Activated CD4-positive, alpha-beta T cell treated with anti-CD3 and anti-CD28 coated beads, Interleukin-2, amount 50 U/mL, for 1 hour (primary cell): ENCODE measurements at places on chromosomes 11 and 22.

DNA sequence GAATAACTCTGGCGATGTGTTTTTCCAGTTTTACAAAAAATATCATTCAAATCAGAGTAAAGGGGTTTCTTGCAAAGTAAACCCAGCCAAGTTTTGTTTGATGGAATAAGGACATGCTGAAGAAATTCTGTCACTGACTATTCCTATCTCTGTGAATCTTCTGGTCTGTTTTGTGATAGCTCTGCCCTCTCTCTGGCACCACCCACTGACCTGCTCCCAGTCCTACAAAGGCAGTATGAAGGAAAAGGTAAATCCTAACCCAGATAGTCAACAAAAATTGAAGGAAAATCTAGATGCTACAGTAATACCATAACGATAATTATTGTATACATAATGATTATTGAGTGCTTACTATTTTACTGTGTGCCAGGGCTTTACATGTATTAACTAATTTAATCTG is 76.3 kb upstream of the TP53AIP1 start:
- no peak for DNase-seq

GRCh38 chr11:16337421-16338213 is 18.7 kb downstream of the SOX6 start:
- no peak for DNase-seq

GRCh38 chr22:38203855-38204514 is 2.2 kb downstream of the MAFF start:
- no peak for DNase-seq

GRCh38 chr11:45076761-45077160 is 69.7 kb upstream of the PRDM11 start:
- no peak for DNase-seq

GRCh38 chr11:63564784-63565350 is 1.7 kb upstream of the PLAAT2 start:
- DNase-seq, result no peak

DNA sequence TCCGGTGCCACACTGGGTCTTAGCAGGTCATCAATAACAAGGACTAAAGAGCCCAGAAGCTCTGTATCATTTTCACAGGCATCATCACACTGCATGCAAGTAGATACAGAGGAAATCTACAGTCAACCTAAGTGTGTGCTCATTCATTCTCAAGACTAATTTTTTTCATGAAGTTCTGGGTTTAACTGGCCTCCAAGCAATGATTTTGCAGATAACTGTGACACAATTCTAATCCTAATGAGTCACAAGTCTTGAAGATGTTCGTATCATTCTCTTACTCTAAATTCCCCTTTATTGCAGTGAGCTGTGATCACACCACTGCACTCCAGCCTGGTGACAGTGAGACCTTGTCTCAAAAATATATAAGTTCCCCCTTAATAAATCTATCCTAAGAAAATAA is 2.5 kb downstream of the OR52W1 start:
- DNase-seq, result no peak

DNA sequence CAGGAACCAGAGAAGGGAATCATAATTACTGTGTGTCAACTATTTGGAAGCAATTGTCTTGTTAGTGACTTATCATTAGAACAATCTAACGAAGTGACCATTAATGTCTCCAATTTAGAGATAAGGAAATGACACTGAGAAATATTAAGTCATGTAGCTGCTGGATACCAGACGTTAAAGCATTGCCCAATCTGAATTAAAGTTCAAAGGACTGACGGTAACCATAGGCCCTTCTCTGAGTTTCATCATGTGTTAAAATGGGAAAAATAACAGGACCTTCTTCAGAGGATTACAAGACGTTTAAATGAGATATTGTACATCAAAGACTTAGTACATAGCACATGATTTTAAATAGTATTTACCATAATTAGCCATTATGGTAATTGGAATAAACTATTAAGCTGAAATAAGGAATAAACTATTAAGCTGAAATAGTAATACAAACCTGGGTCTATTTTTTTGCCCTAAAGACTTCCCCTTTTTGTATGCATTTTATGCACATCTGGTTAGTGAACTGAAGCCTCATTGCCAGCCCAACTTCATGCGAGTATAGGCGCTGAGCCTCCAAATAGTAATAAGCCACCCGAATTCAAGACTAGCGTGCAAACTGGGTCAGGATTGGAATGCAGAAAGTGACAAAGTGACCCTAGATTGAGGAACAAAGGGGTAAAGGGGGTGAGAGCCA is 41.0 kb downstream of the GLYATL1 start:
- no peak for DNase-seq

GRCh38 chr22:24429411-24430365 is 2.3 kb downstream of the ADORA2A start:
- peak; percentile 52 for DNase-seq

GRCh38 chr11:74171630-74171968 is 510 bp downstream of the PPME1 start:
- DNase-seq, result no peak

GRCh38 chr11:63761188-63761587 is 7.4 kb downstream of the ZFTA start:
- no peak for DNase-seq

DNA sequence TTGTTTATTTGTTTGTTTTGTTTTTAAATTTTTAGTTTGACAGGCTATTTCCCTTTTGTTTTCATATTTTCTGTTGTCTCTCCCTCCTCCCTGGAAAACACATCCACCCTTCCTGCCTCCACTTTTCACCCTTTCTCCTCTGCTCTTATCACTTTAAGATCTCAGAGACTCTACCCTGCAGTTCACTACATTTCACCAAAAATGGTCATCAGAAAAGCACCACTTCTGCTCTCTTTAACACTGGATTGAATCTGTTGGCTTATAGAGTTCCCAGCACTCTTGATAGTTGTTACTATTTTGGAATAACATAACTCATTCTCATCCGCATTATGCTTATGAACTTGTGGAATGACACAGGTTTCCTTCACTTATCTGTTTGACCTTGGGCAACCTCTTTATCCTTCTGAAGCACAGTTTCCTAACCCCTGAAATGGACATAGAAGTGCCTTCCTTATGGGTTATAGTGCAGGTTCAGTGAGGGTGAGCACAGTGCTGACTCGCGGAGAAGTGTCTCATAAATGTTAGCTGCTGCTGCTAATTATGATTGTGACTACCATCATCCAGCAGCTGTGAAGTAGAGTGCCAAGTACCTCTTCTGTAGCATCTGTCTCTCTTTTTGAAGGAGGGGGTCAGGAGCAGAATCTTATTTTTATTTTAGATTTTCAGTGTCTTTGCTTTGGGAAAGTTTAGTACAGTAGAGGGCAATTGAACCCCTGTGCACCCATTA is 15.0 kb downstream of the TEAD1 start:
- no peak for DNase-seq
